Activated naive CD4-positive, alpha-beta T cell treated with anti-CD3 and anti-CD28 coated beads, Interleukin-2, amount 50 U/mL, for 72 hours (primary cell): ENCODE measurements at places on chromosomes 3 and 15.

GRCh38 chr3:187960820-187961219 is 193.1 kb upstream of the LPP start:
- DNase-seq, result no peak

GRCh38 chr3:189338366-189338765 is 166.6 kb downstream of the TPRG1 start:
- no peak for DNase-seq

GRCh38 chr15:72994534-72995177 is 57.6 kb upstream of the NEO1 start:
- DNase-seq, result no peak

GRCh38 chr3:140129768-140130284 is 194.8 kb downstream of the CLSTN2 start:
- DNase-seq, result no peak

DNA sequence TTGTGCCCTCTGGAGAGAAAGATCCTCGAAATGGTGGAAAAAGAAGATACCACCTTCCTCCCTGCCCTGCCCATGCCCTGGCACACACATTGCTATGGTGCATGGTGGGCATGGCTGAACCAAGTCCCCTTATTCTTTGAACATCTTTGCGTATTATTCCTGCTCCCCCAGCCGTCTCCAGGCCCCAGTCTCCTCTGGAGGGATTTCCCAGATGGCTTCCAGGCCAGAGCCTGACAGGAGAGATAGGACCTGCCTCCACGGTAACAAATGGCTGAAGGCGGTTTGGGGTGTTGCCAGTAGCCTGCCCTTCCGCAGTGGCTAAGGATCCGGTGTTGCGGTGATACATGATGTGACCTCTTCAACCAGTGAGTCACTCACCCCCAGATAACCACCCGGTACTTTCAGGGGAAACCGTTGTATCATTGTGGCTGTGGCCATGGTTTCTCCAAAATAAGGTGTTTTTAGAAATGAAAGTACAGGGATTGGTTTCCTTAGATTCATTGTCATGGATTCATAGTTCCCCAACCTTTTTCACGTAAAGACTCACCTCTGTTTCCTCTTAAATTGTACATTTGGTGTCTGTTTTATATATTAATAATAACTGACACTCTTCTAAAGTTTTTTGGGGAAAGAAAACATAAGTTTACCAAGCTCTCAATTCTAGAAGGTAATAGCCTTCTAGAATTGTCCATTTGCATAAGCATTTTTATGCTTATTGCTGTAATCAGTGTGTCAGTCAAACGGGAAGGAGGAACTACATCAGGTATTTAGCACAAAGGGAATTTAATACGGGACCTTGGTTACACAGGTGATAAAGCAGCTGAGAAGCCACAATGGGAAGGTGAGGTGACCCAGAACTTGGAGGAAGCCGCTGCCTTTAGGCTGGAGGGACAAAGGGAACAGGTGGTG is 25.9 kb downstream of the SMAD3 start:
- DNase-seq, result peak; percentile 86

GRCh38 chr3:130627143-130627855 is 110.3 kb downstream of the COL6A6 start:
- DNase-seq, result no peak

DNA sequence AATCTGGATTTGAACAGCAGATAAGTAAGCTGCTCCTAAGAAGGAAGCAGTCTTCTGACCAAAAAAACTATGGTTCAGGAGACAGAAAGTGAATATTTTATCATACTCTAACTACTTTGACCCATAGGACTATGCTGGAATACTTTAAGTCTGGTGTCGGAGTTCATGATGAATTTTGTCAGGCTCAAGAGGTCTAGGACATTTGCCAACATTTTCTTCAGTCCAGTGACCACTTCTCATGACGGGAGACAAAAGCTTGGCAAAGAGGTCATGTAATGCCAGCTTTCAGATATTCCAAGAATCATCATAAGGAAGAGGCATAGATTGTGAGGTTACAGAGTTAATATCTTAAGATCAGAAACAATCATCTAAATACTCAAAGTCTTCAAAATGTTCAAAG is 20.5 kb upstream of the DCBLD2 start:
- no peak for DNase-seq

DNA sequence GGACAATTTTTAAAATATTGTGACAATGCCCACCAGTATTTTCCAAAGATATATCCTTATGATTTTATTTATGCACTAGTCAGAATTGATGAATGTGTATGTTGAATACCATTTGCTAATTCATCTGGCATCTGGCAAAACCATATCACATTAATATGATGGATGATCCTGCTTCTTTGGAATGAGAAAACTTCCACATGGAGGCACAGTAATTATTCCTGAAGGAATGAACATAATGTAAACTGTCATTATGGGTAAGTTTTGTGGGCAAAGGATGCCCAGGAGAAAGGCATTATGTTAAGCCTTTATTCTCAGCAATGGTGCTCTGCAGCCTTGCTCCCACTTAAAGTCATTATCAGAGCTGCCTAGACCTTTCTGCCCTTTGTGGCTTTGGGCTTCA is 113.0 kb upstream of the MME start:
- DNase-seq, result no peak

DNA sequence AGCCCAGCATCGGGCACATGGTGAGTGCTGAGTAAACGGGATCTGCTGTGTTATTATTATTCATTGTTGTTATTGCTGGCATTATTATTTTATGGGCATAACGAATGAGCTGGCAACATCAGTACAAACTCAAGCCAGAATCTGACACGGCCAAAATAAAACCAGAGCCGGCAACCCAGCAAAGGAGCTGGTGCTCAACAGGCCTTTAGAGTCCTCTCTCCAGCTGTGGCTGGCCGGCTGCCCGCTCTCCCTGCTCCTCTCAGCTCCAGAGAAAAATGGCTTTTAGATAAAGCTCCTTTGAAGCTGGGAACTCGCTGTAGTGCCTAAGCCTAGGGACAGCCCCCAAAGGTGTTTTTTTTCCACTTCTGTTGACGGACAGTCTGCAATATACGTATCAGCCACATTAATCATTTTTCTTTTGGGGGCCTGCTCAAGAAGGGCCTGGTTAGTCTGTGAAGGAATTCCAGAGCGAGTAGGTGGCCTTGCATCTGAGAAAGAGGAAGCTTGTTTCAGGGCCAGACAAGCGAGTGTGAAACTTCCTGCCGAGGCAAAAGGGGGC is 193.9 kb upstream of the UBE2E1 start:
- no peak for DNase-seq

GRCh38 chr15:66603301-66604179 is 37.7 kb upstream of the LCTL start:
- DNase-seq, result no peak

DNA sequence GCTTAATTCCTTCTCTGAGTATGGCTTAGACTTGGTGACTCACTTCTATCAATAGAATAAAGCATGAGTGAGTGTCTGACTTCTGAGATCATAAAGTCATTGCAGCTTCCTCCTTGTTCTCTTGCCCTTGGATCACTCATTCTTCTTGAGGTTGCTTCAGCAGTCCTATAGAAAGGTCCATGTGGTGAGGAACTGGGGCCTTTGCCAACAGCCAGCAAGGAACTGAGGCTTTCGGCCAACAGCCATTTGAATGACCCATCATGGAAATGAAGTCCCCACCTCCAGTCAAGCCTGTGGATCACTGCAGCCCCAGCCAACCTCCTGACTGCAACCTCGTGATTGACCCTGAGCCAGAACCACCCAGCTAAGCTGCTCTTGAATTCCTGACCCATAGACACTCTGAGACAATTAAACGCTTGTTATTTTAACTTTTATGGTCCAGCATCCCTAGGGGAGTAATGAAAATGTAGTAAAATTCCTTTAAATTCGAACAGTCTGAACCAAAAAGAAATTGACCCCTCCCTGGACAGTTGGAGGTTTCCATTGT is 84.5 kb downstream of the WDR76 start:
- DNase-seq, result no peak

GRCh38 chr3:74883690-74884089 is 269.2 kb upstream of the CNTN3 start:
- no peak for DNase-seq

DNA sequence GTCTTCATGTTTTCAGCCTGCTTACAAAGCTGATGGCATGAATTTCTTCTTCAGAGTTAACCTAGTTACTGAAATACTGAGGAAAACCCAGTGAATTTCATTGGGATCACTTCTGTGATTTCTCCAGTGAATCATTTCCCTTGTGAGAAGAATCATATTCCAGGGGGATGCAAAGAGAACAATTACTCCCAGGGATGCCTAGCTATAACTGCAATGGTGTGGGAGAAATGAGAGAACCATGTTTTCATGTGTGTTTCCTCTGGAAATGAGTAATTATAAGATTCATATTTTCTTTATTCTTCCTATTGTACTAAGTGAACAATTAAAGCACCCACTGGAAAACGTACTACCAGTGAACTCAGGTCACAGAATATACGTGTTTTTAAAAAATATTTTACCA is 485.4 kb downstream of the GRM7 start:
- DNase-seq, result no peak

GRCh38 chr15:70473581-70474370 is 289.6 kb downstream of the UACA start:
- no peak for DNase-seq

DNA sequence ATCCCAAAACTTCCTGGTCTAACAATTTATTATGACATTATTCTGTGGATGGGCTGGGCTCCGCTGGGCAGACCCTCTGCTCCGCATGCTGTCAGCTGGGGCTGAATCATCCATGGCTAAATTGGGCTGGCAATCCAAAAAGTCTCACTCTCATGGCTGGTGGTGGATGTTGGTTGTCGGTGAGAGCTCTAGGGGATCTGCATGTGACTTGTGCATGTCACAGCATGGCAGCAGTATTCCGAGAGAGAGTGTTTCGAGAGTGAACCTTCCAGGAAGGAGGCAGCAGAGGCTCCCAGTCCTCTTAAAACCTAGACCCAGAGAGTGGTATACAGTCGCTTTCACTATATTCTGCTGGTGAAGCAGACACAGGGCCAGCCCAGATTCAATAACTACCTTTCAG is 9.9 kb downstream of the RARB start:
- DNase-seq, result no peak

- DNase-seq, result no peak
Measured at GRCh38 chr15:80823995-80824394, 44.8 kb downstream of the CEMIP start.

- DNase-seq, result no peak
Measured at GRCh38 chr3:14283813-14284438, 105.3 kb downstream of the LSM3 start.

- no peak for DNase-seq
Measured at GRCh38 chr15:42576040-42576594, 711 bp downstream of the STARD9 start.

- DNase-seq, result no peak
Measured at GRCh38 chr15:80090879-80091503, 31.5 kb downstream of the ZFAND6 start.

DNA sequence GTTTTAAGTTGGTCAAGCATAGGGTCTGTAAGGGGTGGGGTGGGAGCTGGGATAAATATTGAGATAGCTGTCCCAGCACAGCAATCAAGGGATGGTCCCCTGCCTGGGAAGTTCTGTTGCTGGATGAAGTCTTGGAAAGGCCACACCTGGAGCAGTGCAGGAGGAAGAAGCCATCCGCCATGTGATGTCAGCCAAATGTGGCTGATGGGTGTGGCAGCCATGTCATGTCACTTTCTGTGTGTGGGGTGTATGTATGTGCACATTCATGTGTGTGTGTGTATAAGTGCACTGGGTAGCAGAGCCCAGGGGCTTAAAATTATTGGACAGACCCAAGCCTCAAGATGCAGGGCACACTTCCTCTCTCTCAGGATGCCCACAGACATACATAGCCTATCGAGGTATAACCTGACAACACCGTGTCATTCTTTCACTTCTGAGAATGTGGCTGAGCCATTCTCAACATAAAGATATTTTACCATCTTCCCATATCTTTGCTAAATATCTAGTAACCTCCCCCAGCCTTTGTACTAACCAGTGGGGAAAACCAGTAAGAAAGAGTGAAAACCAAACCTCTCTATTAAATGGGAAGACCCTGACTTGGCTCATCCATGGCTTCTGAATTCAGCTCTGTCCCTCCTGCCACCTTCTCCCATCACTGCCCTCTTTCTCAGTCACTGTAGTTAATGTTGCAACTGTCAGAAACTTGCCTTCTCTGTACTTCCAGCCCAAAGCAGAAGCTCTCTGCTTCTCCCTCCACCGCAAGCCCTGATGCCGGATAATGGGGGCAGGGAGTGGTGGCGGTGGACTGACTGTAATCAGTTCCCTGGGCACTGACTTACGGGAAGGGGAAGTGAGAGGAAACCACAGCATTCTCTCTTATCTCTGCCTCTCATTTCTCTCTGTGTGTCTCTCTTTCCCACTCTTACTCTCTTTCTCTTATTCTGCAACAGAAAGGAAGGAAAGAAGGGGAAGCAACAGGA is 11.2 kb downstream of the TNFSF10 start:
- peak; percentile 80 for DNase-seq

DNA sequence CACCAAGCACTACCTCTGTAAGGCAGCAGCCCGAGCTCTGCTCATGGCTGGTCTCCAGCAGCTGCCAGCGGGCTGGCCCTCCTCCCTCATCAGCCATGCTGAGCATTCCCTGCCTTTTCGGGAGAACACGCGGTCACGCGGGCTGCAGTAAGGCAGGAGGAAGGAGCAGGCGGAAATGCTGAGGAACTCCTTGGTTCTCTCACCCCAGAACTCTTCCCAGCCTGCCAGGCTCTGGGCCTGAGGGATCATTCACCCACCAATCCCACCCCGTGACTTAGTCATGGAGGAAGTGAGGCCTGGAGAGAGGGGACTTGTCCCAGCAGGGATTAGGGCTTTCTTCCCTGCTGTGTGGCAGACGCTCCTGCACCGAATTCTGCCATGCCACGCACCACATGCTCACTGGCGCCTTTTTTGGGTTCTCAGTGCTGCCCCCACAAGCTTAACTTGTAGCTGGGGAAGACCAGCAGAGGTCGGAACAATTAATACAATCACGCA is 42.9 kb upstream of the RPL32 start:
- no peak for DNase-seq

DNA sequence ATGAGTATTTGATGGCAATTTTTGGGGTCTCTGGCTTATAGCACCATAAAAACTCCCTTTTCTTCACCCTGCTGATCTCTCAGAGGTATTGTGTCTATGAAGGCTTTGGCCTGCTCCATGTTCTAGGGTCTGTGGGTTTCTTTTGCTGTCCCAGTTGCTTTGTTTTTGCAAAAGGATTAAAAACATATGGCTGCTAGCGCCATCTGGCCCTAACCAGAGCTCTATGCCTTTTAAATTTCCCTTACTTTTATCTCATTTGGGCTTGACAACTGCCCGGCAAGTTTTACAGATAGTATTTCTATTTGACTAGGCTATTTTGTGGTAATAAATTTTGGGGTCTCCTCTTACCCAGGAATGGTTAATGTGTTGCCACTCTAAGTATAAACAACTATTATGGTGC is 6.4 kb upstream of the GHRL start:
- no peak for DNase-seq

DNA sequence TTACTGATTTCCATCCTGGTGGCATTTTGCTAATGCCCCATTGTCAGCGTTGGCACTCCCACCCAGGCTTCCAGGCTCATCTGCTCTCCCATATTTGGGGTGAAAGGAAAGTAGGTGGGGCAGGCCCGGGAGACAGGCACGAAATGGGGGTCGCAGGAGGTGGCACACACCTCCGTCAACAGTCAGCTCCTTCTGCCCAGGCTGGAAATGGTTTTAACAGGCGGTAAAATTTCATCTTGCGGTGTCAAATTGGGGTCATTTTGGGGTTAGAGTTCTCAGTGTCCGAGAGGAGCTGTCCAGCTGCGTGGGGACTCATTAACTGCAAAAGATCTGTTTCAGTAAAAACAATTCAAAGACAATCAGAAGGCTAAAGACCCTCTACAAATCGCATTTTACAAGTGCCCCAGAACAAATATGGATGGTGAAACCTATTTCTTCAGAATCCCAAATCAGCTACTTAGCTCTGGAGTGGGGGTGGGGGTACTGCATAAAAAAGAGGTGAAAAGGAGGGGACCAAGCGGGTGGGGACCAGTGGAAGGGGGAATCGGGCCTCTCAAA is 4.2 kb upstream of the MEIS2 start:
- no peak for DNase-seq
